Kidney epithelial cell (primary cell): ENCODE measurements at places on chromosomes 4 and X. TPM values are rescaled to one million over a fixed set of nuclear protein-coding genes. Genes with fewer than 3 reads are reported as not detected.

PITX2 gene
- total RNA-seq: 0.29 and 1.3 TPM in 2 replicates

- no peak for DNase-seq
Measured at GRCh38 chr4:158850800-158851644, 82.2 kb downstream of the FNIP2 start.

RAB41 gene
- total RNA-seq: not detected in 2 replicates

DNA sequence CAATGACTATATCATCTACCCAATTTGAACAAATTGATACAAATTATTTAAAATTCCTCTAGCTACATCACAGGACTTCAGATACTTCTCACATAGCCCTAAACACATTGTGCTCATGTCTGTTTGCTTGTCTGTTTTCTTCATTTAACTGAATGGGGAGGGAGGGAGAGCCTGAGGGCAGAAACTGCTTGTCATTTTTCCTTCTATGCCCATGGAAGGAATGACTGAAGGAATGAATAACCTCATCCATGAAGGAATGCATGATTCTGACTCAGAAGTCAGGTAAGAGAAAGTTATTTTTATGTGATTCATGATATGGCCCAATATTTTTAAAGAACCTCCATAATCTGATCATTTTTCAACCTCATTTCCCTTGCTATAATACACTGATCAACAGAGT is 418.0 kb upstream of the PITX2 start:
- DNase-seq: no peak

GRCh38 chr4:82905205-82905604 is 4.7 kb downstream of the THAP9 start:
- no peak for DNase-seq

- DNase-seq: no peak
Measured at GRCh38 chr4:26692014-26692726, 108.3 kb downstream of the TBC1D19 start.

DNA sequence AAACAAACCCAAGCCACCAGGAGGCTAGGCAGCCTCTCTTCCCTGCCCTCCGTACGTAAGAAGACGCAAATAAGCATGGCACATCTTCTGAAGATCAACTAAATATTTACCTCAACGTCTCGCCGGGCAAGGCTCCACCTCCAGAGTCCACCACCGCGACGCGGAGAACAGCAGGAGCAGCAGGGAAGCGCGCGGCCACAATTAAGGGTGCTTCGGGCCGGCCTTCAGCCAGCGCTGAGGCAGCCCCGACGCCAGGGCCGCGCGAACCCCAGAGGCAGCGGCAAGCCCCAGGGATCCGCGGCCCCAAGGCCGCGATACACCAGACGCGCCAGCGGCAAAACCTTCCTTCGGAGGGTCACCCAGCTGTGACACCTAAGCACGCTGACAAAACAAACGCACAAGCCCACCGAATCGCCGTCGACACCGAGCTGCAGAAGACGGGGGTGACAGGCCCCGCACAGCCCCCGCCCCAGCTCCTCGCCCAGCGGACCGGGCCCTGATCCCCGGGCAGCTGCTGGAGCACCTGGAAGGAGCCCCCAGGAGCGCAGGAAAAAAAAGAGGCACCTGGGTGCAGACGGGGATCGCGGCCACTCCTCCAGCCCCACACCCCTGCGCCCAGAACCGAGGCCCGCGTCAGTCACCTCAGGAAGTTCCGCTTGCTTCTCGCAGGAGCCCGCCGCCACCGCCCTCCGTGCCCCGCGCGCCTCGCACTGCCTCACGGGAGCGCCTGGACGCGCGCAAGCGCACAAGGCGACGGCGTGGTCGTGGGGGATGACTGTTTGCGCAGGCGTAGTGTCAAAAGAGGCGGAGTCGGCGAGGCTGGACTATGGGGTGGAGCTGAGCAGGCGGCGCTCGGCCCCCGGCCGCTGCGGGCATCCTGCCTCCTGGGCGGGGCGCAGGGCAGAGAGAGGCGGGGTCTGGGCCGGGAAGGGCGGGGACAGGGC is at the start of the genes HAUS3 and POLN:
TSS of gene HAUS3 (minus strand) at position 712 of the 944 bp plus-strand sequence. CDS start 1,175 bp downstream, outside the sequence.
TSS of gene POLN (minus strand) at position 712 of the 944 bp plus-strand sequence. CDS start 12,890 bp downstream, outside the sequence.
- DNase-seq: peak; percentile 70

VCX2 gene
- total RNA-seq: not detected in 2 replicates

DNA sequence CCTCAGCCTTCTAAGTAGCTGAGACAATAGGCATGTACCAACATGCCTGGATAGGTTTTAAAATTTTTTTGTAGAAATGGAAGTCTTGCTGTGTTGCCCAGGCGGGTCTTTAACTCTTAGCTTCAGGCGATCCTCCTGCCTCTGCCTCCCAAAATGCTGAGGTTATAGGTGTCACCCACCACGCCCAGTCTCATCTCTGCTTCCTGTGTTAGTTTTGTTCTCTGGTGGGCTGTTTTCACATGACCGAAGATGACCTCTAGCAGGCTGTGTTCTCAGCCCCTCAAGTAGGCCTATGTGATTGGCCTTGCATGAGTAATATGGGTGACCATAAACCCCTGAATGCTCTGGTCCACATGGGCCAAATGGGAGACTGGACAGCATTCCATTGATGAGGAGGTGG is 56.8 kb upstream of the MSANTD1 start:
- DNase-seq: no peak

GRCh38 chr4:36178484-36178883 is 65.8 kb downstream of the ARAP2 start:
- no peak for DNase-seq

GSX2 gene
- not detected in 2 replicates for total RNA-seq

- no peak for DNase-seq
Measured at GRCh38 chrX:13119386-13119785, 75.0 kb upstream of the FAM9C start.

DNA sequence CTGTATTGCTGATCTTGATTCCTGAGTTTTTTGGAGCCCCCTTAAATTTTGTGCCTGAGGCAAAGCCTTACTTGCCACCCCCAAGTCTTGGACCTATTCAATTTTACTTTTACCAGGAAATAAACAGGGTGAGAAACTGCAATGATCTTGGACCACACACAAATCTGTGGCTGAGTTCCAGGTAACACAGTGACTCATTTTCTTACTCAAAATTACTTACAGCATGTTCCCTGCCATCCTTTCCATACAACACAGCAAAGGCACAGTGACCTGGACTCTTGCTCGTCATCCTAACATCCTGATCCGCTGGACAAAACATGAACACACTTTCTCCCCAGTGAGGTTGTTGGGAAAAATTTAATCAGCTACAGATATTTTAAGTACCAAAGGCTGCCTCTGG is 60.7 kb upstream of the S100G start:
- DNase-seq: no peak

- DNase-seq: no peak
Measured at GRCh38 chrX:115449742-115450141, 111.2 kb upstream of the PLS3 start.

DNA sequence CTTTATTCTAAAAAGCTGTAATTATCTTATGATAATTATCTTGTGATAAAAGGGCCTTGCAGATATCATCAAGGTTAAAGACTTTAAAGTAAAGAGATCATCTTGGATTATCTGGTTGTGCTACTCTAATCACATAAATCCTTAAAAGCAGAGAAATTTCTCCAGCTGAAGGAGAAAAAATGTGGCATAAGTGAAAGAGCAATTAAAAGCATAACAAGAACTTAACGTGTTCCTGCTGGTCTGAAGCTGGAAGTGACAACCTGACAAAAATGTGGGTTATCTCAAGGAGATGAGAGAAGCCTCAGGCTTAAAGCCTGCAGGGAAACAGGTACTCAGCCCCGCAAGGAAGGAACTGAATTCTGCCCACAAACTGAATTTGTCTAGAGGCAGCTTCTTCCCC is 449.1 kb upstream of the NDST4 start:
- DNase-seq: no peak

GRCh38 chrX:149151805-149152757 is 353.0 kb downstream of the IDS start:
- peak; percentile 23 for DNase-seq

DNA sequence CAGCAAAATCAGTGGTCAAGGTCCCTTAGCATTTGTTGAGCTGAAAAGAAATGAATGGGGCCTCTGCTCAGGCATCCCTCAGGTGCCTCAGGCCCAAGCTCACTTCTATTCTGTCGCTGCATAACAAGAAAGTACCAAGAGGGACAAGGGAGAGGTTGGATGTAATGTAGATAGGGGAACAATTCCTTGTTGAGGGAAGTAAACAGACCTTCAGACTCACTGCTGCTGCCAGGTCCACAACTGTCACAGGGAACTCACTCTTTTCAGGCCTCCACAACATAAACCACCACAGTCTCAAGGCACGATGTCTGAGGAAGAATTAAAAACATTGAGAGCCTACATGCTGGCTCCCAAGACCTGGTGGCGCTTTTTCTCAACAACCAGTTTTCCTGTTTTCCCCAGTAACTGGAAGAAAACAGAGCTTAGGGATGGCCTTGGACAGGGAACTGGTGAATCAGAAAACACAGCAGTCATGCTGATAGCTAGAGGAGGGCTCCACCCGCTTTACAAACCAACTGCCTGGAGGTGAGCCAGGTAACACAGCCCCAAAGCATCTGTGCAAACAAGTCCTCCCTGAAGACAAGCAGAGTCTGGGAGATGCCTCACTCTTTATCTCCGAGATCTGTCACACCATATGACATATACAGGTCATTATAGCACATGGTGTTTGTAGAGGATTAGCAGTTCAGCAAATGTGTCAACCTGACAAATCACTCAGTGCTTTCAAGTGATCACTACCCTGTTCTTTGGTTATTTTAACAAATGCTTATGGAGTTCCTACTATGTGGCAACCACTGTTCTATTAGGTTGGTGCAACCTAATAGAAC is 14.3 kb upstream of the AWAT1 start:
- DNase-seq: no peak

GRCh38 chr4:76879731-76880364 is 18.1 kb downstream of the SOWAHB start:
- no peak for DNase-seq

ATP6AP2 gene
- 88.9 and 101 TPM in 2 replicates for total RNA-seq

- DNase-seq: no peak
Measured at GRCh38 chr4:94892051-94892450, 134.3 kb downstream of the BMPR1B start.

GRCh38 chr4:87032884-87033533 is 98.2 kb downstream of the AFF1 start:
- DNase-seq: no peak

DNA sequence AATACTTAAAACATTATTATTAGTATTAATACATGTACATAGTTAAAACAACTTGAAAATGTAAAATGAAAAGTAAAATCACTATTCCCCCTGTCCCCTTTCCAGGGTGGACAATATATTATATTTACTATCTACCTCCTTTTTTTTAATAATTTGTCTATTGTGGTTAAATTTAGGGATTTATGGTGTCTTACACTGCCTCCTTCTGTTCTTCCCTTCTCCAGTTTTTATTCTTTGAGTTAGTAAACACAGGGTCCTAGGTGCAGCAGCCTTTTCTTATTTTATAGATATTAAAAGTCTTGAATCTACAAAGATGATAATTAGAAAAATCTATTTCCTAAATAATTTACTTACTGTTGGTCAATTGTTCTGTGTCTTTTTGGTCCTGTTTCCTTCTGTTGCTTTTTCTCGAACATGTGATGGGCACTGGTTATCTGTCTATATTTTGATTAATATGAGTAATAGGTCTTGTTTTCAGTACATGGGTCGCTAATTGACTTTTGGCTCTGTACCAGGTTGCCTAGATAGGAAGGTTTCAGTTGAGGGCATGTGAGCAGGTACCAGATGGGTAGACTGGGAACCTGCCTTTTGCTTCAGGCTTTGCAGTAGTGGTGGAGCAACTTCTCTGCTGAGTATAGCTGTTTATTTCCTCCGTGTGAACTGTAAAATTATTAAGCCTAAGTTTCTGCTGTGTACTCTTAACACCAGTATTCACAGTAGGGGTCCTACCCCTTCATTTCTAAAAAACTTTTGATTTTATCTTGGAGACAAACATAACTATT is 1.1 kb downstream of the NUDT9 start:
- DNase-seq: no peak
